ENCODE measurements at places on chromosomes 7 and 10.

DNA sequence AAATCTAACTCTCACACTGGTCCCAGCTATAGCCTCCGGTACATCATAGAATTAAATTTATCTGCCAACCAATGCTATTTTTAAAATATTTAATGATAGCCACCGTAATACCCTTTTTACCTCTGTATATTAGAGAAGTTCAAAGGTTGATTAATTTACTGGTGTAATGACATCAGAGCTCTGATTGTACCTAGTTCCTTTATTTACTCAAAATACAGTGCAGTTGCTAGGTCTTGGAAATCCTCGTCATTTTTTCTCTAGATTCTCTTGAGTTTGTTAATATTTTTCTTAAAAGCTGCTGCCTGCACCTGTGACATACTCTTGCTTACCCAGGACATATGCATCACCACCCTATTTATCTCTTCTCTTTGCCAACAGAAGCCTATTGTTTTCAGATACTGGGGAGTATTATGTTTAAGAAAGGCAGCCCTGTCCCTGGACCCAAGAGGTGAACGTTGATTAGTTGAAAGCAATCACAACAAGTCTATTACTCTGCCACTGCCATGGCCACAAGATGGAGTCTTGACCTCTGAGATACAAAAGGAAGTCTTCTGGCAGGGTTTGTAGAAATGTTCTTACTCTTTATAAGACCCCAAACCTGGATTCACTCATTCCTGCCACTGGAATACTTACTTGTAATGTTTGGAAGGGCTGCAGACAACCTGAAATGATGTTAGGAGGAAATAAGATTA lies 25.6 kb upstream of the TMEM26 start:
- no peak for DNase-seq

DNA sequence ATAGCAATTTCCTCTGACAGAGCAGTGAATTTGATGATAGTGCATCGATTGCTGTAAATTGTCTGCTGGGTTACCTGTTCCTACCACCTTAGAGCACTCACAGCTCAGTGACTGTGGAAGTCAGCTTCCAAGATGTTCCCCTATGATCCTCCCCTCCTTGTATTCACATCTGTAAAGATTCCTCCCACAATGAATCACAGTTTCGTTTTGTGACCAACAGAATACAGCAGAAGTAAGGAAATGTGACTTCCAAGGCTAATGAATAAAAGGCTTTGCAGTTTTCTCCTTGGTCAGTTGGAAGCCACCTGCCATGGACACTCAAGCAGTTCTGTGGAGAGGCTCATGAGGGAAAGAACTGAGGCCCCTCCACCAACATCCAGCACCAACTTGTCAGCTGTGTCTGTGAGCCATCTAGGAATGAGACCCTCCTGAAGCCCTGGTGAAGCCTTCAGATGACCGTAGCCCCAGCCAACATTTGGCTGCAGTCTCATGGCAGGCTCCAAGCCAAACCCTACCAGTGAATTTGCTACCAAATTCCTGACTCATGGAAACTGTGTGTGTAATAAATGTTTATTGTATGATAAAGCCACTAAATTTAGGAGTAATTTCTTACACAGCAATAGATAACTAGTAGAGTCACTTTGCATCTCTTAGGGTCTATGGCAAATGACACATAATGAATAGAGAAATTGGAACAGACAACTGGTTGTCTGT lies 309.5 kb upstream of the NPVF start:
- no peak for DNase-seq

DNA sequence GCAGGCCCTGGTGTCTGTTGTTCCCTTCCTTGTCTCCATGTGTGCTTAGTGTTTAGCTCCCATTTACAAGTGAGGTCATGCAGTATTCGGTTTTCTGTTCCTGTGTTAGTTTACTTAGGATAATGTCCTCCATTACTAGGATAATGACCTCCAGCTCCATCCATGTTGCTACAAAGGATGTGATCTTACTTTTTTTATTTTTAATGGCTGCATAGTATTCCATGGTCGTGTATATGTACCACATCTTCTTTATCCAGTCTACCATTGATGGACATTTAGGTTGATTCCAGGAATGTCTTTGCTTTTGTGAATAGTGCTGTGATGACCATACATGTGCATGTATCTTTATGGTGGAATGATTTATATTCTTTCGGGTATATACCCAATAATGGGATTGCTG lies 333.4 kb downstream of the EXOC4 start:
- no peak for DNase-seq

- no peak for DNase-seq
These were observed 465.4 kb downstream of the ETV1 start for GRCh38 chr7:13524076-13524475.

DNA sequence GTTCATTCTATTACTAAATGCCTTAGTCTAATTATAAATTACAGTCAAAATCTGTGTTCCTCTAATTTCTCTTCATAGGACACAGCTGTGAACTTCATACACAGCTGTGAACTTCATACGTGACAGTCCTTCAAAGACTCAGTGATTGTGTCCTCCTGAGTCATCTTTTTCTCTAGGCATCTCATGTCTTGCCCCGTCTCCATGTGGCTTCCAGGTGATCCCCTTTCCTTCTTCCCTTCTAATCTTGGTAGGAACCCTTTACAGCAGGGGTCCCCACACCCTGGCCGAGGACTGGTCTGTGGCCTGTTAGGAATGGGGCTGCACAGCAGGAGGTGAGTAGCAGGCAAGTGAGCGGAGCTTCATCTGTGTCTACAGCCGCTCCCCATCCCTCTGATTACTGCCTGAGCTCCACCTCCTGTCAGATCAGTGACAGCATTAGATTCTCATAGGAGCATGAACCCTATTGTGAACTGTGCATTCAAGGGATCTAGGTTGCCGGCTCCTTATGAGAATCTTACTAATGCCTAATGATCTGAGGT lies 14.0 kb upstream of the EIF5AL1 start:
- DNase-seq, result no peak

- no peak for DNase-seq
These were observed 106.6 kb upstream of the KCNMA1 start for GRCh38 chr10:77744245-77744644.

DNA sequence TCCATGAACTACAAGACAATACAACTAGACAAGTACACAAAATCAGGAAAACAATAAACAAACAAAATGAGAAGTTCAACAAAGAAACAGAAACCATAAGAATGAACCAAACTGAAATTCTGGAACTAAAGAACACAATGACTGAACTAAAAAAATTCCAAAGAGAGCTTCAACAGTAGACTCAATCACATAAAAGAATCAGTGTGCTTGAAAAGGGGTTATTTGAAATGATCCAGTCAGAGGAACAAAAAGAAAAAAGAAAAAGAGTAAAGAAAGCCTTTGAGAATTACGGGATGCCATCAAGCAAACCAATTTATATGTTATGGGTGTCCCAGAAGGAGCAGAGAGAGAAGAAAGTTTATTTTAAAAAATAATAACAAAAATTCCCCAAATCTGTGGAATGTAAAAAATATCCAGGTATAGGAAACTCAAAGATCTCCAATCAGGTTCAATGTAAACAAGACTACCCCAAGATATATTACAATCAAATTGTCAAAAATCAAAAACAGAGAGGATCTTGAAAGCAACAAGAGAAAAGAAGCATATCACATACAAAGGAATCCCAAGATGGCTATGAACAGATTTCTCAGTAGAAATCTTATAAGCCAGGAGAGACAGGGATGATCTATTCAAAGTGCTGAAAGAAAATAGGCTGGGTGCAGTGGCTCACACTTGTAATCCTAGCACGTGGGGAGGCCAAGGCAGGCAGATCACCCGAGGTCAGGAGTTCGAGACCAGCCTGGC lies 18.7 kb downstream of the COG5 start:
- no peak for DNase-seq

DNA sequence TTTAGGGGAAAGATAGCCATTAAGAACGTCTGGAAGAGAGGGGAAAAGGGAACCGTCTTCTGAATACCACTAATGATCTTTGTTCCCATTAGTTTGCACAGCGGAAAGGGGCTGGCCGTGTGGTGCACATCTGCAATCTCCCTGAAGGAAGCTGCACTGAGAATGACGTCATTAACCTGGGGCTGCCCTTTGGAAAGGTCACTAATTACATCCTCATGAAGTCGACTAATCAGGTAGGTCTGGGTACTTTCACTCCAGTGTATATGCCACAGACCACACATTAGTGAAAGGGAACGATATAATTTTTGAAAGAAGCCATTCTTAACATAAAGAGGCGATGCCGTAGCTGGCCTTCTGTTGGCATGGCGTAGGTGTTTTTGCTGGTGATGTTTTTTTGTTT lies 74.3 kb upstream of the PDCD4 start:
- DNase-seq, result no peak

Data from testis (tissue), 5 donors.